ENCODE measurements at places on chromosomes 16 and 17.

DNA sequence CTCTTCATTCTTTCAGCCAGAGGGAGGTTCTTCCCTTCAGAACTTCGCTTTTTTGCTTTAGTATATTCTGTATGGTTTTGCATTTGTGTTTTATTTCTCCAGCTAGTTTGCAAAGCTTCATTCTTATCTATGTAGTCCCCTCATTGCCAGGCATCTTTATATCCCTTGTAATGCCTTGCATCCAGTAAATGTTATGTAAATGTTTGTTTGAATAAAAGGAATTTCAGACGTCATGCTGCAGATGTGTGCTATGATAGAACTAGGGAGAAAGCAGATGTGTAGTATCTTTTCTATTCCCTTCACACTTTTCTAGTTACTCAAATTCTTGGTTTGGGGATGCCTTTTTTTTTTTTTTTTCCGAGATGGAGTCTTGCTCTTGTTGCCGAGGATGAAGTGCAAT lies 62.6 kb upstream of the RASL10B start:
- H3K4me3 ChIP-seq, result no peak overlapping the region
- no peaks in the 10 kb centered on the region for H3K4me1 ChIP-seq
- H3K27me3 ChIP-seq, result no peaks in the 10 kb centered on the region

DNA sequence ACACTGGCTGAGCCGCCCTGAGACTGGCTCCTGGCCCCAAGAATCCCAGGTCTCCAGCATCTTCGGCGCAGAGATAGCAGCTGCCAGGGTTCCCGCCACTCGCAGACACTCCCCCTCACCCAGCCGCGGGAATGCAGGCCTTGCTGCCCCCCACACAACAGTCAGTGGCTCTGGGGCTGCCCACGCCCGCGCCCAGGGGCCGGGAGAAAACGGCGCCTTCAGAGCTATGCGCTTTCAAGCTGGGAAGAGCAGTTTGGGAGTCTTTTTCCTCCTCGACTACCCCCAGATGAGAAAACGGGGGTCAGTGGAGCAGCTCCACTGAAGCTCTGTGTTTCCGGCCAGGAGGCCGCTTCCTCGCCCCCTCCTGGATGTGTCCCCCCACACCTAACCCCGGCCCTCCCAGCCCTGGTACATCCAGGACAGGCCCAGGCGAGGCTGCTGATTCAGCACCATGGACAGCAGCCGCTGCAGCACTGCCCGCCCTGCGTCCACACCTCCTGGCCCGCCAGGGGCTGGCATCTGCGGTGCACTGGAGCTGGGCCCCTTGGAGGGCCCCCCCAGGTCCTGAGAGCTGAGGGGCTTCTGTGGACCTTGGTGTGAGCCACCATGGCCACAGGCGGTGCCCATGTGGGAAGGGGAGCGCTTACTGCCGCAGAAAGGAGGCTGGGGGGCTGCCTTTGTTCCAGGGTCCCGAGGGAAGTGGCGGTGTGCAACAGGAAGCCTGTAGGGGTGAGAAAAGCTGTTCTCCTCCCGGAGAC lies 35.7 kb downstream of the CACNA1H start:
- no peak overlapping the region for H3K4me3 ChIP-seq
- H3K27ac ChIP-seq, result no peak overlapping the region
- DNase-seq, result peak; percentile 37
- H3K36me3 ChIP-seq, result no peaks in the 10 kb centered on the region
- no peaks in the 10 kb centered on the region for H3K27me3 ChIP-seq
- H3K4me1 ChIP-seq, result no peaks in the 10 kb centered on the region

- peaks cover 64% of the 10 kb centered on the region for H3K4me1 ChIP-seq
- H3K4me3 ChIP-seq, result no peak overlapping the region
Measured at GRCh38 chr16:11047057-11047456, 102.7 kb downstream of the CLEC16A start.

- H3K36me3 ChIP-seq, result no peaks in the 10 kb centered on the region
- H3K27me3 ChIP-seq, result no peaks in the 10 kb centered on the region
- no peak overlapping the region for H3K27ac ChIP-seq
- peaks cover 43% of the 10 kb centered on the region for H3K4me1 ChIP-seq
Measured at GRCh38 chr17:20228860-20229259, 219.7 kb downstream of the SPECC1 start.

- H3K4me1 ChIP-seq, result no peaks in the 10 kb centered on the region
- no peaks in the 10 kb centered on the region for H3K27me3 ChIP-seq
- H3K4me3 ChIP-seq, result no peak overlapping the region
- H3K27ac ChIP-seq, result no peak overlapping the region
- no peaks in the 10 kb centered on the region for H3K36me3 ChIP-seq
Measured at GRCh38 chr16:85361441-85362118, 249.3 kb upstream of the CIBAR2 start.

DNA sequence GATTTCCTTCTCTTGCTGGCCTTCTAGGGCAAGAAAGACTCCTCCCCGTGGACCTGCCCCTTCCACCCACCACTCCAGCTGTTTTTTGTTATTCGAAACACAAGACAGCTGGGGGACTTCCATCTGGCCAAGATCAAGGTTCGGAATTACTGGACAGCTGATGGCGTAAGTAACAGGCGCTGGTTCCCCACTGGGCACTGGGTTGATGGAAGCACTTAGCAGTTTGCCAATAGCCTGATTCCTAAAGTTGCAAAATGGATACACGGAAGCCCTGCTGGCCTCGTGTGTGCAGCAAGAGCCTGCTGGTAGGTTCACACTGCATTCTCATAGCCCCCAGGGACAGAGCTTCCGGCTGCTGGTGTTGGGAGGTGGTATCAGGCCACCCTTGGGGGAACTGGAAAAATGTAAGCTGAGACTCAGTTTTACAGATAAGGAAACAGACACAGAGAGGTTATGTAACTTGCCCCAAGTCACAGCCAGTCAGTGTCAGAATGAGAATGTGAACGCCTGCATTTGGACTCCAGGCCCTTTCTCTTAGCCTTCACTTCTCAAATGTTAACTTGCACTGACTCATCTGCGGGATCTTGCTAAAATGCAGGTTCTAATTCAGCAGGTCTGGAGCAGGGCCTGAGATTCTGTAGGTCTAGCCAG lies 171.7 kb downstream of the KATNIP start:
- no peak for DNase-seq
- H3K27me3 ChIP-seq, result no peaks in the 10 kb centered on the region
- H3K36me3 ChIP-seq, result no peaks in the 10 kb centered on the region
- no peak overlapping the region for H3K4me3 ChIP-seq

- peaks cover 14% of the 10 kb centered on the region for H3K4me1 ChIP-seq
- no peak overlapping the region for H3K4me3 ChIP-seq
- DNase-seq, result peak; percentile 21
- H3K36me3 ChIP-seq, result no peaks in the 10 kb centered on the region
- peak overlapping the region; percentile 62 for H3K27ac ChIP-seq
- no peaks in the 10 kb centered on the region for H3K27me3 ChIP-seq
Measured at GRCh38 chr16:8655184-8655717, 19.2 kb upstream of the ABAT start.

GRCh38 chr17:34182036-34182803 lies 72.9 kb upstream of the CCL2 start:
- H3K27me3 ChIP-seq, result peaks cover 20% of the 10 kb centered on the region
- H3K27ac ChIP-seq, result no peak overlapping the region
- no peak overlapping the region for H3K4me3 ChIP-seq
- H3K4me1 ChIP-seq, result peaks cover 3% of the 10 kb centered on the region

GRCh38 chr16:52874042-52874441 lies 178.7 kb downstream of the CHD9NB start:
- no peaks in the 10 kb centered on the region for H3K36me3 ChIP-seq
- H3K4me1 ChIP-seq, result no peaks in the 10 kb centered on the region
- no peak overlapping the region for H3K27ac ChIP-seq
- no peak overlapping the region for H3K4me3 ChIP-seq
- H3K27me3 ChIP-seq, result no peaks in the 10 kb centered on the region

GRCh38 chr17:13030459-13031300 lies 12.9 kb upstream of the ELAC2 start:
- no peak overlapping the region for H3K4me3 ChIP-seq
- H3K27ac ChIP-seq, result no peak overlapping the region
- no peaks in the 10 kb centered on the region for H3K36me3 ChIP-seq
- H3K4me1 ChIP-seq, result peaks cover 1% of the 10 kb centered on the region
- peaks cover 3% of the 10 kb centered on the region for H3K27me3 ChIP-seq
- peak; percentile 24 for DNase-seq

- H3K4me3 ChIP-seq, result no peak overlapping the region
- H3K27me3 ChIP-seq, result no peaks in the 10 kb centered on the region
- DNase-seq, result no peak
- H3K36me3 ChIP-seq, result no peaks in the 10 kb centered on the region
Measured at GRCh38 chr16:81549547-81550431, 105.2 kb downstream of the CMIP start.

- peaks cover 13% of the 10 kb centered on the region for H3K4me1 ChIP-seq
- H3K27ac ChIP-seq, result no peak overlapping the region
- no peaks in the 10 kb centered on the region for H3K27me3 ChIP-seq
- H3K36me3 ChIP-seq, result peaks cover 59% of the 10 kb centered on the region
- DNase-seq, result no peak
Measured at GRCh38 chr17:75059369-75060345, 12.6 kb downstream of the KCTD2 start.

DNA sequence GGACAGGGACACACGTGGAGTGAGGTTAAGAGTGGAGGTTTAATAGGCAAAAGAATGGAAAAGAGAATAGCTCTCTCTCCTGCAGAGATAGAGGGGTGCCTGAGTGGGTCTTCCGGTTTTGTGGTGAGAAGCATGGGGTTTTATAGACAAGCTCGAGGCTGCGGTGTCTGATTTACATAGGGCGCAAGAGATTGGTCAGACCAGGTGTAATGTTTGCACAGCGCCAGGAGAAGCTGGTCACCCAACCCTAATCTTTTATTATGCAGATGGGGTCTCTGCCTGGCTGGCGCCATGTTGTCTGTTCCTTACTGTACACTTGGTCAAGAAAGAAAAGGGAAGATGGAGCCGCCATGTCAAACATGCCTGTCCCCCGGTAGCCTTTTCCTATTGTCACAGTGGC lies 44.5 kb upstream of the MLYCD start:
- peaks cover 2% of the 10 kb centered on the region for H3K27me3 ChIP-seq
- no peak overlapping the region for H3K4me3 ChIP-seq
- no peak for DNase-seq
- H3K27ac ChIP-seq, result no peak overlapping the region

DNA sequence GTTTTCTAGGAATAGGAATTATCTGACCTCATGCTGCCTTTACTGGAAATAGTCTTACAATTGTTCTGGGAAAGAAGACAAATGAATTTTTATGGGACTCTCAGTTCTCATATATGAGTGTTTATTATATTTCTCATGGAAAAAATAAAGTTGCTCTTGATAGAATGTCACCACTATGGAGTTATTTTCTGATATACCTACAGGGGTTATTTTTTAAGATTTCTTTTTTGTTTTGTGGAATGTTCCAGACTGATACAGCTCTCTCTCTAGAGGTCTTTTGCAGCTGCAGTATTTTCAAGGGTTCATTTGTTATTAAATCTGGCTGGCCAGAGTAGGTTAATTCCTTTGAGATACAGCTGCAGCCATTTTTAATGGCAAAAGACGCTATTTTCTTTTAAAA lies 100.7 kb downstream of the ABCA8 start:
- H3K27me3 ChIP-seq, result no peaks in the 10 kb centered on the region
- H3K4me1 ChIP-seq, result no peaks in the 10 kb centered on the region
- no peak overlapping the region for H3K4me3 ChIP-seq
- no peak overlapping the region for H3K27ac ChIP-seq
- no peak for DNase-seq

DNA sequence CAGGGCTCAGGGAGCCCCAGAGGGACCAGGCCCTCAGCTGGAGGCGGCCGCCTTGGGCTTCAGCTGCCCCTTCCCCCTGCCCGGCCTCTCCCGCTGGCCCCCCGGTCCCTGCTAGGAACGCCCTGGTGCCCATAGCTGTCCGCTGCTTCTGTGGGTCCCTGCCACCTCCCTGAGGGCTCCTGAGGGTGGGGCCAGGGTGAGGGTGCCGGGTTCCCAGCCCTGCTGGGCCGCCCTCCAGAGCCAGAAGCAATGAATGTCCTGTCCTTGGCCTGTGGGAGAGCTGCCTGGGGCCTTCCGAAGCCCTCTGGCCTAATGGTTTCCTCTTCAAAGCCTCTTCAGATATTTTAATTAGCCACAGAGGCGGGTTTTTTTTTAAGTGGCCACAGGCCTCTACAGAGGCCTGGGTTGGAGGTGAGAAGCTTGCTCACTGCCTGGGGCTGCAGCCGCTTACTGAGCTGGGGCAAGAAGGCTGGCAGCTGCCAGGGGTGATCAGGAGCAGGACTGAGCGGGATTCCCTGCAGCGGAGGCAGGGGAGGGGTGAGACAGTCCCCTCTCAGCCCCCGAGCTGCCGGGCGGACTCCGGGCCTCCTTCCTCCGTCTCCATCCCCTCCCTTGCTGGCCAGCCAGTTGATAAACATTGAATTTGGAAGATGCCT lies 9.9 kb downstream of the CENPX start:
- no peaks in the 10 kb centered on the region for H3K27me3 ChIP-seq
- no peaks in the 10 kb centered on the region for H3K36me3 ChIP-seq
- no peak overlapping the region for H3K27ac ChIP-seq
- no peak overlapping the region for H3K4me3 ChIP-seq
- no peaks in the 10 kb centered on the region for H3K4me1 ChIP-seq

DNA sequence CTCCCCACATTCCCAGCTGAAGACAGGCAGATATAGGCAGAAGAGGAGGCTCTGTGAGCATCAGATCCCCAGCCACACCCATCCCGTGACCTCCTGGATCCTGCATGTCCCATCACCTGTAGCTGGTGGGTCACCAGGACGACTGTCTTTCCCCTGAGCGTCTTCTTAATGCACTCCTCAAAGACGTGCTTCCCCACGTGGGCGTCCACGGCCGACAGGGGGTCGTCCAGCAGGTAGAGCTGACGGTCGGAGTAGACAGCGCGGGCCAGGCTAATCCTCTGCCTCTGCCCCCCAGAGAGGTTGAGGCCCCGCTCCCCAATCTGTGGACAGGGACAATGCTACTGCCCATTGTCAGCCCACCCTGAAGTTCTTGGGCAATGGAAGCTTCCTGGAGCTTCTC lies 40.5 kb downstream of the ABCC12 start:
- H3K36me3 ChIP-seq, result no peaks in the 10 kb centered on the region
- H3K4me1 ChIP-seq, result peaks cover 4% of the 10 kb centered on the region
- peaks cover 3% of the 10 kb centered on the region for H3K27me3 ChIP-seq
- no peak overlapping the region for H3K4me3 ChIP-seq

DNA sequence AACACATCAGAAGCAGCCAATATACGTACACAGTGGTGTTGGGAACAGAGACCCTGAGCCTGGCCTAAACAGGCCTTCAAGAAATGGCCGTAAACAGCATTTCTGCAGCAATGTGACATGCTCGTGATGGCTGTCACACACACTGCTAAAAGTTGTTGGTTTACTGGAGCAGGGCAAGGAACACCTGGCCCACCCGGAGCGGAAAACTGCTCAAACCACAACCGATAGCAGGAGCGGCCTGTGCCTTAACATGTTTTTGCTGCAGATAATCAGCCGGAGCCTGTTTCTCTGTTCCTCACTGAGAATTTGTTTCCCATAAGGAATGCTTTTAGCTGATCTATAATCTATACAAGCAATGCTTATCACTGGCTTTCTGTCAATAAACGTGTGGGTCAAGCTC lies 6.0 kb upstream of the DPEP1 start:
- no peak overlapping the region for H3K4me3 ChIP-seq
- H3K4me1 ChIP-seq, result peaks cover 8% of the 10 kb centered on the region
- no peak overlapping the region for H3K27ac ChIP-seq
- no peak for DNase-seq
- H3K36me3 ChIP-seq, result no peaks in the 10 kb centered on the region
- no peaks in the 10 kb centered on the region for H3K27me3 ChIP-seq

GRCh38 chr16:89295071-89295900 lies 77.8 kb downstream of the ZNF778 start:
- peaks cover 27% of the 10 kb centered on the region for H3K36me3 ChIP-seq
- no peak for DNase-seq
- H3K27ac ChIP-seq, result no peak overlapping the region
- H3K4me1 ChIP-seq, result peaks cover 15% of the 10 kb centered on the region
- H3K4me3 ChIP-seq, result no peak overlapping the region
- H3K27me3 ChIP-seq, result no peaks in the 10 kb centered on the region

Measured in activated T-helper 2 cell treated with anti-CD3 and anti-CD28 coated beads, Interferon-gamma antibody, Interleukin-2, Interleukin-4, amounts not matched to agents 10 μg/mL and 5 μg/mL and 100 μg/mL, durations not matched to agents 14 hours and 24 hours and 36 hours (primary cell).